Activated CD4-positive, CD25-positive, alpha-beta regulatory T cell (primary cell): ENCODE measurements at places on chromosomes 5 and 9.

DNA sequence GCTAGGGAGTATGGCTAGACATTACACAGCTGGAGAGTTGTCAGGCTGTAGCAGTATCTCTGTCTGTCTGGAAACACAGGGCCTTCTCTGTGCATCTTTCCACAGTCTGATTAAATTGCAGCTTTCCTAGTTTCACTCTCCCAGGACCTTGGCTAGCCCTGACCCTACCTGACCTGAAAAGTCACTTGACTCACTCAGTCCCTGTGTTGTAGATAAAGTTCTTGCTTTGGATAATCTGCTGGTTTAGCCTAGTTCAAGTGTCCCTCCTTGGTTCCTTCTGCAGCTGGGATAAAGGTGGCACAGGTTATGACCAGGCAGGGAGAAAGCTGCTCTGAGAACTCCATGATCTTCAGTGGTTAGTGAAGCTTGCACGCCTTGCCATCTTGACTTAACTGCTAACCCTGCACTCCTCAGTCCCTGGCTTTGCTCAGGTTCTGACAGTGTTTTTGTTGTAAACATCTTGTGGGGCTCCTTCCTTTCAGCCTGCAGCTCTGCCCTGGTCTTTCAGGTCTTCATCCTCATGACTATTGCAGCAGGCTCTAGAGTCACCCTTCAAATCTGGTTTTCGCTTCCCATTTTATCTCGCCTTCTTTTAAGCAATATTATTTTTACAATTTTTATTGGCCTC lies 101.0 kb downstream of the PIP5K1B start:
- DNase-seq: no peak

GRCh38 chr9:128361986-128362646 lies 9.1 kb upstream of the URM1 start:
- DNase-seq: peak; percentile 43

GRCh38 chr5:93117751-93118531 lies 463.1 kb downstream of the NR2F1-AS1 start:
- DNase-seq: no peak

DNA sequence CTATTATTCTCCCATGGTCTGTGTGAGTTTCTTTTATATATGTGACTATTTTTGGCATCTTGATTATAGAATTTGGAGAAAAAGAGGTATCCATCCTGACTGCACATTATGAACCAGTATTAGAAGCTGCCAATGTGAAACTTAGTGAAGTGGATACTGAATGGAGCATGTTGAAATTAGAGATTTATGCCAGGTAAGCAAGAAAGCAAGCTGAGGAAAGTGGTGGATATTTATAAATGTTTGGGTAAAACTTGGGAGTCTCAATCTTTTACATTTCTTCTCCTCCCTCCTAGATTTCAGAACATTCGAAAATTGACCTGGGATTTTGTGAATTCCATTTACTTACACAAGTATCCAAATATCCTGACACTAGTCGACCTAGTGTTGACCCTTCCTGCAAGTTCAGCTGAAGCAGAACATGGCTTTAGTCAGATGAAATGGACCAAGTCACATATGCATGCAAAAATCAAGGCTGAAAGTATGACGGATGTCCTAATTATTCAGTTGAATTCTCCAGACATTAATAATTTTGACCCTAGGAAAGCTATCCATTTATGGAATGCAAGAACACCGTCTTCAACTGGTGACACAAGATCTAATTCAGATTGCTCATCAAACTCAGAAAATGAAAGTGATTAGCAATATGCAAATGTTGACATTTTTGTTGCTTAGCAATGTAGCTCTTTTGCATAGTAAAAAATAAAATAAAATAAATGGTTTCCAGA lies 66.8 kb upstream of the IL7R start:
- no peak for DNase-seq

DNA sequence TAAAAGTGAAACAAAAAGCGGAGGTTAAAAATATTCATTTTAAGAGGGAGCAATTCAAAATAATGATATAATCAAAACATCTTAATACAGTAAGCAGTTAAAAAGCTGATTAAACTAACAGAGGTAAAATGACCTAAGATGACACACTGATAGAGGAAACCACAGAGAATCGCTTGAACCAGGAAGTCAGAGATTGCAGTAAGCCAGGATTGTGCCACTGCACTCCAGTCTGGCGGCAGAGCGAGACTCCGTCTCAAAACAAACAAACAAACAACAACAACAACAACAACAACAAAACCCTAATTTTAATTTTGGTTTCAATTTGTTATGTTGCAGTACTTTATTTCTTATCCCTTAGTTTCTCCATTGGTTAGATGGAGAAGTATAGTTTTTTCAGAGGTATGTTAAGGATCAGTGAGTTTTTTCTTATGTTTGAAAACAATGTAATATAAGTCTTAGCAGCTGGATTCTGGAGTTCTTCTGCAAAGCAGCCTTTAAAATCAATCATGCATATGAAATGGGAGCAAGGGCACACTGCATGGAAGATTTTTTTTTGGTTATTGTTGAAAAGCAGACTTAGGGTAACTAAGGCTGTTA lies 58.5 kb downstream of the MLANA start:
- no peak for DNase-seq

DNA sequence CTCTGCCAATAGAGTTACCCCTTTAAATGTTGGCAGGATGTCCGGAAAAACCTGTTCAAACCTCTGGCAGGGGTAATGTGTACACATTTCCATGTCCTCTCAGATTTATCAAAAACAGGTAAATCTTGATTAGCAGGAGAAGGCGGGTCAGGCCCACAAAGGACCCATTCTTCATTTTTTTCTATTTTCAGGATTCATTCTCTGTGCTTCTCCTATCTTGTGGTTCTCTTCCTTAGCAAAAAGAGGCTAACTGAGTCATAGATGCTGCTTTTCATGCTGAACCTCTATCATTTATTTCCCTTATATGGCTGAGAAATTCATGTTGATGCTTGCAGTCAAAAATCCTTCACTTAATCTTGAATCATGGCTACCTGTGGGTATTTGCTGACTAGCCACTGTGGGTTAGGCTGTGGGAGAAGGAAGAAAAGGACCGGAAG lies 112.7 kb upstream of the IQGAP2 start:
- DNase-seq: no peak

DNA sequence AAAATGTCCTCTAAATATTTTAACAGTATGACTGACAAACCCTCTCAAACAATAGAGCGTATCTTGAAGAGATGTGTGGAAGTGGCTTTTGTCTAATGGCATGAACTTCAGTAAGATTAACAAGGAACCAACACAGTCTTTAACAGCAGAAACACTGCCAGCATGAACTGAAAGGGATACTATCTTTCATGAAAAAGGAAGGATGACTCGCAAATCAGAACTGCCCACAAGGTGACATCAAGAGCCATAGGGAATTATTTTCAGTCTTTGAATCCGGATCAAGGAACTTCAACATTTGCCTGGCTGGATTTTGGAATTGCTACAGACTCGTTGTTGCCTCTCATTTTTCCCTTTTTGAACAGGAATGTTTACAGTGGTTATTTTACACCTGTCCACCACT lies 5.1 kb upstream of the HEXB start:
- DNase-seq: no peak

- DNase-seq: no peak
Measured at GRCh38 chr9:98450496-98450895, 195.0 kb upstream of the TBC1D2 start.
